Stimulated activated CD4-positive, alpha-beta T cell treated with anti-CD3 and anti-CD28 coated beads, Interleukin-1b, Interleukin-23, amount 100 ng/mL, for 24 hours (primary cell): ENCODE measurements at places on chromosomes 5 and 9.

DNA sequence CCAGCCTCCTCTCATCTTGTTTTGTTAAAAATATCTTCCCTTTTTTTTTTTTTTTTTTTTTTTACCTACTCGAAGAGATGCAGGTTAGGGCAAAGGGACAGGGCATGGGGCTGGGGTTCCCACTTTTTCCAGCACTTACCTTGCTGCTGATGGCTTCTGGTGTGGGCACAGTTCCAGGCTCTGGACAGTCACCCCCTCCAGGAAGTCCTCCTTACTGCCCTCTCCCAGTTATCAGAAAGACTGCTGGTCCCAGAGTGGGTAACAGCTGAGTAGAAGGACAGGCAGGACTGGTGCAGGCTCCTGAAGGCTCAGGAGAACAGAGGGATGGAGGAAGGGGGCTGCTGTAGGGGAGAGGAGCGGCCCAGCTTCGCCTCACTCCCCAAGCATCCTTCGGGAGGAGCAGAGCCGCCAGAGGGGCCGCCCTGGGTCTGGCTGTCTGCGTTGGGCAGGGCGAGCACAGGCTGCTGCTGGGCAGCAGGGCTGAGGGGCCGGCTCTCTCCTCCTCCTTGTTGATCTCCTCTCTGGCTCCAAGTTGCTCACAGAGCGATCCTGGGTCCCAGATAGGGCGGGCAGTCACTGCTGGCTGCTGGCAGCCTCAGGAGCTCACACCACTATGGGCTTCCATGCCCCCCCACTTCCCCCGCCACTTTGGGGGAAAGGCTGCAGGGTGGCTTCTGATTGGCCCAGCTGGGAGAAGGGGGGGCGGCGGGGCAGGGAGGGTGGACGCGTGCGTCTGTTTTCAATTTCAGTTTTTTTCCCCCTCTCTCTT lies at the start of gene PDGFRB:
Gene PDGFRB, minus strand, starts transcription at position 588 of the 769 bp plus-strand sequence. CDS start 18,798 bp downstream, outside the sequence.
- no peak for DNase-seq

DNA sequence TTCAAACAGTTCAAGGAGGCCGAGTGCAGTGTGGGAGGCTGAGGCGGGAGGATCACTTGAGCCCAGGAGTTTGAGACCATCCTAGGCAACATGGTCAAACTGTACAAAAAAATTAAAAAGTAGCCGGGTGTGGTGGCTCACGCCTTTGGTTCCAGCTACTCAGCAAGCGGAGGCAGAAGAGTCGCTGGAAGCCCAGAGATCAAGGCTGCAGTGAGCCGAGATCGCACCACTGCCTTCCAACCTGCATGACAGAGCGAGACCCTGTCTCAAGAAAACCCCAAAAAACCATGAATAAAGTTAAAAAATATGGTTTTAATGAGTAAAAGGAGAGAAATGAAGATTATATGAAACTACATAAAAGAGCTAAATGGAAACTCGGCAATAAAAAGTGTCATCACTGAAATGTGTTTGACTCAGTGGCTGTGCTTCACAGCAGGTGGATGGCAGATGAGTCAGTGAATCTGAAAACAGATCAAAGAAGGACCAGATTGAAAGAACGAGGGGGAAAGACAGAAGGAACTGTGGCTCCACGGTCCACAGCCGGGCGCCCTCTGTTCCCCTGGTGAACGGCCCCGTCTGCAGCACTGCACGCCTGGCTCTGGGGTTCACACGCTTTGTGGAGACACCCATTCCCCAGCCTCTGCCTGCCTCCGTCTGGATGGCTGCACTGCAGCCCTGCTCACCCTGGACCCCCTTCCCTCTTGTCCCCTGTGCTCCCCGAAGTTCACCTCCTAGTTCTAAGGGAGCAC lies 25.1 kb downstream of the EXD3 start:
- DNase-seq, result no peak

DNA sequence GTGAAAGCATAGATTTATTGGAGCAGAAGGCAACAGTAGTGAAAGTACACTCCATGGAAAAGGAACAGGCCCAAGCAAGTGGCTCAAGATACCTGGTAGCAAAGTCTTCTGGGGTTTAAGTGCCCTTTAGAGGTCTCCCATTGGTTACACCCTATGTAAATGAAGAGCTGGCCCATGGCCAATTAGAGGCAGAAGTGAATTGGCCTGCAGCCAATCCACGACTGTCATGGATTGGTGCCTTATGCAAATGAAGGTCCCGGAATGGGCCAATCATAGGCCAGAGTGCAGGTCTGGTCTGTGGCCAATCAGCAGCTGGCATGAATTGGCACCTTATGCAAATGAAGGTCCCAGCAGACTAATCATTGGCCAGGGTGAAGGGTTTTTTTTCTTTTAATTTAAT lies 64.2 kb upstream of the PCSK5 start:
- DNase-seq, result no peak

DNA sequence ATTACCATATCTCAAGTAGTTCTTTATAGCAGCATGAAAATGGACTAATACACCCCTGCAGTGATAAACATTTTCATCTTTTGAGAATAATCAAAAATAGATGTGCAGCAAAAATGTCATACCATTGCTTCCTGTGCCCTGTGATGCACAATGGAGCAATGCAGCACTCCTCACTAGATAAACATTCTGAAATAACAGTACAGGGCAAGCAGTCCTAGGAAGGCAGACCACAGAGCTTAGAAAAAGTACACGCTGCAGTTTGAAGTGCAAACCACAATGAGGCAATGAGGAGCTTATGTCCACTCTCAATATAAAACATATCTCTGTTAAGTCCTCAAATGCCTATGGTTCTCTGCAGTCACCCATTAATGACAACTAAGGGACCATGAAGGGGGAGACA lies 367.6 kb downstream of the PDE4D start:
- DNase-seq, result no peak

GRCh38 chr9:133953976-133954709 lies 38.0 kb downstream of the VAV2 start:
- no peak for DNase-seq

DNA sequence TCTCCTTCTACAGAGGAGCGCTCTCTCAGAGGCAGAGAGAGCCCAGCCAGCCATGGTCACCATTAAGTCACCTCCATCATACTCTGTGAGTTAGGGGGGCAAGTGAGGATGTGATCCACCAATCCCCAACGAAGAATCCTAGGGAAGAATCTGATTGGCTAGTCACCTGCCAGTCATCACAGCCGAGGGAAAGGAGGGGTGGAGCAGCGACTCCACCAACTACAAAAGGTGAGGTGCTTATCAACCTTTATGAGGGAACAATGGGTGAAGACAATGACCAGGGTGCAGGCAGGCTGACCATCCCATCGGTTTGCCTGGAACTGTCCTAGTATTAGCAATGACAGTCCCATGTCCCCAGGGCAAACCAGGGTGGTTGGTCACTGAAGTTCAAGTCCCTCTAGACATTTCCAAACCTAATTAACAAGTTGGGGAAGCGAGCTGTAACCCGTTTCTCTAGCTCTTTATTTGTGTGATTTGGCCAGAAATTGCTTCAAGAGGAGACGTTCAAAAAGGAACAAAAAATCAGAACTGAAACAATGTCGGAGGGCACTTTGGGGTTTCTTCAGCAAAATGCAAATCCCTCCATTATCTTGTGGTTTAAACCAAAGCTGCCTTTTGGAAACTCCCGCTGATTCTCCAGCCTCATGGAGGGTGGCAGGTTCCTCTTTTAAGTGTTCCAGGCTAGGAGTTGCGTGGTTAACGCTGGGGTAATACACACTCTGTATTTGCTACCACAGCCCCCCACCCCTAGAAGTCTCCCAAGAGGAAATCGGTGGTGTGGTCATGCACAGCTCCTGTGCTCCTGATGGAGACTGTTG lies 18.8 kb upstream of the FCN1 start:
- DNase-seq, result no peak

- DNase-seq, result no peak
These were observed 14.1 kb downstream of the MACROH2A1 start for GRCh38 chr5:135384898-135385297.

- DNase-seq, result no peak
These were observed 1348.7 kb upstream of the C9orf72 start for GRCh38 chr9:28921857-28922500.

- peak; percentile 78 for DNase-seq
These were observed 260.0 kb downstream of the AUH start for GRCh38 chr9:91101611-91102168.

- no peak for DNase-seq
These were observed 125.3 kb upstream of the SAP30L start for GRCh38 chr5:154320224-154321089.

- no peak for DNase-seq
These were observed 101.6 kb upstream of the DPYSL3 start for GRCh38 chr5:147611483-147611882.

- no peak for DNase-seq
These were observed 22.9 kb upstream of the SPINK1 start for GRCh38 chr5:147854331-147854730.

GRCh38 chr9:95736370-95736769 lies 139.1 kb upstream of the ERCC6L2 start:
- no peak for DNase-seq

DNA sequence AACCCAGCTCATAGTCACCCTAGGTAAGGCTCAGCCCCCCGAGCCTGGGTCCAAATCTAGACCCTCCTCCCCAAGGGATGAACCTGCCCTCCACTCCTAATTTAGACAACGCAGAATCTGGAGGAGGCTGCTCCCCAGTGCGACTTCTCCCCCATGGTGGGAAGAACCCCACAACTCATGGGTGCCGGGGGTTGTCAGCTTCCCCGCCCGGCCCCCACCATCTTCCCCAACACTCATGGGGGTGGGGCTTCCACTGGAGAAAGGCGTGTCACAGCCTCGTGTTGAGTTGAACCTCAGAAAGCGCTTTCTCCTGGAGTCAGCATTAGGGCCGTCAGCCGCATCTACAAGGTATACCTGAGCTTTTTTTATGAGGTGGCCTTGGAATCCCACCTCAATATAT lies 66.9 kb downstream of the IRX2 start:
- no peak for DNase-seq

- DNase-seq, result no peak
These were observed 1.8 kb upstream of the CFAP95 start for GRCh38 chr9:69818750-69819345.

DNA sequence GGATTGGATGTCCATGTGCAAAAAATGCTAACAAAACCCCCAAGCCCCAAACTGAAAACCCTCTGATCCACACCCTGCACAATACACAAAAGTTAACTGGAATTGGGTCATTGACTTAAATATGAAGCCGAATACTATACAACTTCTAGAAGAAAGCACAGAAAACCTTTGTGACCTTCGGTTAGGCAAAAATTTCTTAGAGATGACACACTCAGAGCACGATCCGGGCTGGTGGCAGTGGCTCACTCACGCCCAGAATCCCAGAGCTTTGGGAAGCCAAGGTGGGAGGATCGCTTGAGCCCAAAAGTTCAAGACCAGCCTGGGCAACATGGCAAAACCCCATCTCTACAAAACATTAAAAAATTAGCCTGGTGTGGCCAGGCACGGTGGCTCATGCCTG lies 1.8 kb upstream of the DIPK1B start:
- no peak for DNase-seq

DNA sequence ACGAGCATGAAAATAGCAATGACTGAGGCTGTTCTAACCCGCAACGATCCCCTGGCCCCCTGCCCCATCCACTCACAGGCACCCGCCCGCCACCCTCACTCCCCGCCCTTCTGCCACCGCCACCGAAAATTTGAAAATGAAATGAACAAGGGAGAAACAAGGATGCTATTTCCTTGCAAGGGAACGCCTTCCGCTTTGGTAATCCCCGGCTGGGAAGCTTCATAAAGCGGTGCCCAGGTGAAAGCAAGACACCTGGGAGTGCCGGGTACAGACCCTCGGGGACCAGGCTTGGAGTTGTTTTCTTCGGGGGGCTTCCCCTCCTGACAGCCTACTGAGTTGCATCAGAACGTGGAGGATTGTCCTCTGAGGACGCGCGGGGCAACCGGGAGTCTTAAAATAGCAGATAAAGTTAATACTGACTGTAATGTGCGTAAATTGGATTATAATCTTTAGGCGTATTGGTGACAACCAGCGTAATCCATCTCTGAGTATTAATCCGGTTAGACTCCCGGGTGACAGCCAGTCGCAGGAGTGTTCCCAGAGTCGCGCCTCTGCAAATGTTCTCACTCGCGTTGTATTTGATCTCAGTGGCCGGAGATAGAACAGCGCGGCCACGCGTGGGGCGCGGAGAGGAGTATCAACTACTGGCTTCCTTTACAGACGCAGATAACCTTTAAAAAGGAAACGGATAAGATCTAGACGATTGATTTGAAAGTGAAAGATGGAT lies 885 bp upstream of the MLLT3 start:
- DNase-seq, result peak; percentile 29

GRCh38 chr9:100803956-100804355 lies 224.6 kb upstream of the PLPPR1 start:
- no peak for DNase-seq

DNA sequence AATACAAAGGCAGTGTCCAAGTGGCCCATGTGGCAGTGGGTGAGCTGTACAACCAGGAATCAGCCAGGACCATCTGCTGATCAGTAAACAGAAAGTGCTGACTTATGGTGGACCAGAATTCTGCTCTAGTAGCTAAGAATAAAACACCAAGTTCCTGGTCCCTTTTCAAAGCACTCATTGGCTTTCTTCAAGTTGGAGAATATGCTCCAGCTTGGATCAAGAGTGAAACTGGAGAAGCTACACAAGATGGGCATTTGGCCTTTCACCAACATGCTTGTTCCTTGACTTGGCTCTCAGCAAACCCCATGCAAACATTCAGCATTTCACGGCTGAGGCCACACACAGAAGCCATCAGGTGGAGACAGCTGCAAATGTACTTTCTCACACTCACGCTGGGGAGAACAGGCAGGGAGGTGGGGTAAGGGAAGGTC lies 32.1 kb downstream of the MARCHF3 start:
- DNase-seq, result no peak

DNA sequence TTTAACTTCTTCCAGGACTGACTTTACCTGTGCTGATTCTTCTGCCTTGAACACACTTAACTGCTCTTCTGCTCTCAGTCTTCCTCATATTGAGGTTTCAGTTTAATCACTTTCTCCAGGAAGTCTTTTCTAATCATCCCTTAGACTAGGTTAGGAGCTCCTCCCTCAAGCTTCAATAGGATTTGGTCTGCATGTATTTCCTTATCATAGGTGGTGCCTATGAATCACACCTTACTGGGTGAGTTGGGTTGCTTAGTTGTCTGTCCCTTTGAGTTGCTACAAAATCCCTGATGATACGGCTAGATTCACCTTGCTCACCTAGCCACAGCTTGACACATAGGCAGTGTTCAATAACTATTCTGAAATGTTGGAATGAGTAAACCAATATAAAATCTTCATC lies 164.4 kb downstream of the DNAH5 start:
- DNase-seq, result no peak

DNA sequence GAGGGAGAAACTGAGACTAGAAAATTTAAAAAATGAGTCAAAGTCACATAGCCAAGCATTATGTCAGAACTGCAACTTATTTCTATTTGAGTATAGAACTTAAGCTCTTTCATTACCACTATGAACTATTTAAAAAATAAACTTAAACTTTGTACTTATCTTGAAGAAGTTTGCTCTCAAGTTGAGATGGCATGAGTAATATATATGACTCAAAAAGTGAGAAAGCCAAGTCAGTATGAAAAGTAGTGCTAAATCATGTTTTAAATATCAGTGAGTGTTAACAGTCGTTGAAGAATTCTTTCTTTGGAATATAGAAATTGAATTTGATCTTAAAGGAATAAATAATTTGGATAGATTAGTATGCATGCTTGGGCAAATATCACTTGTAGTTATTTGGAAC lies 36.3 kb upstream of the CDH10 start:
- no peak for DNase-seq

- DNase-seq, result no peak
These were observed 29.3 kb downstream of the SGCD start for GRCh38 chr5:156356238-156356637.

- DNase-seq, result no peak
These were observed 7.7 kb upstream of the RPL26L1 start for GRCh38 chr5:172951371-172952033.

GRCh38 chr9:83584995-83585394 lies 37.9 kb upstream of the IDNK start:
- no peak for DNase-seq

GRCh38 chr5:176350416-176350815 lies 11.1 kb downstream of the KIAA1191 start:
- DNase-seq, result no peak
